EL (cell line): ENCODE measurements at places on chromosomes 16 and 17.

- DNase-seq, result no peak
Observed at GRCh38 chr17:3004925-3005324, 58.5 kb downstream of the OR1D5 start.

DNA sequence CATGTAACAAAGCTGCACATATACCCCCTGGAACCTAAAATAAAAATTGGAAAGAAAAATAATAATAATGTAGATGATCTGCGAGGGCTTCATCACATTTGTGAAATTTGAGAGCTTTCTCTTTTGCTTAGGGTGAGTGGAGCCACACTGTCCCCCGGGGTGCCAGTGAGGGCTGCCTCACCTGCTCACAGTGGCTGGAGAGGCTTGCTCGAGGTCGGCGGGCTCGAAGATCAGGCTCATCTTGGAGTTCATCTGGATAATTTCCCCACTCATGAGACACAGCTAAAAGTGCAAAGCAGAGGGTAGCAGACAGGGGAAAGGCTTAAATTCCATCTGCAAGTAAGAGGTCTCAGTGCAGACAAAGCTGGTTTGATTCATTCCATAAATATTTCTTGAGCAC, 123.8 kb downstream of the DNAH3 start:
- peak; percentile 4 for DNase-seq

DNA sequence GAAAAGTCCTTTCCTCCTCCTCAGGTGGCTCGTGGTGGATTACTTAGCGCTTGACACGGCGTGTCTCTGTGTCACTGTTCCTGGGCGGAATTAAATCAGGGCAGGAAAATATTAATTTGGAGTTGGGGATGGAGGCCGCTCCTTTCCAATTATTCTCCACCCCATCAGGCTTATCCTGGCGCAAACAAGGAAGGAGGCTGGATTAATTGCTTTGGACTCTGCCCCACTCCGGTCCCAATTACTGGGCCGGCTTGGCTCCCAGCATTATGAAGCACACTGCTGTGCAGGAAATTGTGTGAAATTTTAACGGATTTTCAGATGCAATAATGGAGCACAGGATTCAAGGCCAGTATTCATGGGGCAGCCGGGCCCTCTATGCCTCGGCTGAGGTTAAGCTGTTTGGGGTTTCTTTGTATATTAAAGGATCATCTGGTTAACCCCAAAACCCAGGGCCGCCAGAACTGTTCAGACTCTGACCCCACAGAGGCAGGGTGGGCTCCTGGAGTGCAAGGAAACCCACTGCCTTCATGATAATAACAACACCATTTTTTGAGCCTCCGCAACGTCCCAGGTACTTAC, 87.8 kb downstream of the MRM1 start:
- DNase-seq, result no peak

- peak; percentile 83 for DNase-seq
Observed at GRCh38 chr16:14378689-14379467, 251.2 kb downstream of the PARN start.

DNA sequence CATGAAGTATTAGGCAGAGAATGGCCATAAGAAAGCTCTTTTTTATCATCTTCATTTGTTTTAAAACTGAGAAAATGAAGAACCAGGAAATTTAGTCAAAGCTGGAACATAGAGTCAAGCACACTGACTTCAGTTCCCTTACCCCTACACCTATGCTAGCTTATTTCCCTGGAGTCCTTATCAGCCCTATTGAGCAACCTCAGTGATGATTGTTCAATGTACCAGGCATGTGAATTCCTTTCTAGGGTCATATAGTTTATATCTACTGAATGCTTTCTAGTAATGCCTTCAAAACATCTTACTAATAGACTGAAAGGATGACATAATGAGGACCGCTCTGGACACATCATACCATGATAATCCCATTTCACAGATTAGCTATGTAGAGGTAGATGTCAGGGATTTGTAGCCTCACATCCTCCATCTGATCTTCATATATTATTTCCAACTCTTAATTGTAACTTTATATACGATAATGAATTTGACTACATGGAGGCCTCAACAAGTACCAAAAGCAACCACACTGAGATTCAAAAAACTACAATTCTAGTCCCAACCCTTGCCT, 460.4 kb upstream of the DYNLRB2 start:
- DNase-seq, result no peak

DNA sequence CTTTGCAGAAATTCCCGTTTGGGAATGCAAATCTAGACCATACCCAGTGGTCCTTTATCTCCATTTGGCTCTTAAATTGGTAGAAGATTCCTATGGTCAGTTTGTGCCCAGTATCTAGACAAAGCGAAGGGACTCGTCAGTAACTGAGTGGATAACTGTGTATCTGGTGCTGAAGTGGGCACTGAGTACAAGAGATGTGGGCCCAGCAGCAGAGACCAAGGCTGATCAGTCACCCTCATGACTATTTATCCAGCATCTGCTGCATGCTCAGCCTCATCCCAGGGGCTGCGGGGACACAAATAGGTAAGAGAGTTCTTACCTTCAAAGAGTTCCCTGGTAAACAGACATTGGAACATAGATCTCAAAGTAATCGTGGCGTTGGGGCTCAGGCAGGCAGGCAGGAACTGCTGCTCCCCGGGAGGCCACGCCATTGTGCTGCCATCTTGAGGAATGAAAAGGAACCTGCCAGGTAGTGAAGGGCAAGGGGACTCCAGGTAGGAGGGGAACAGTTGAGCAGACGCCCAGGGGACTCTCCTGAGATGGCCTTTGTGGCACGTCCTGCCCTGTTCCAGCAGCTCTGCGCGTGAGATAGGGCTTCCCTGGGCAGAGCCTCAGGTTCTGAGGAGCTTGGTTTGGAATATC, 10.3 kb downstream of the NT5M start:
- DNase-seq, result peak; percentile 22

- DNase-seq, result no peak
Observed at GRCh38 chr17:16437083-16437482, 21.7 kb downstream of the TRPV2 start.

DNA sequence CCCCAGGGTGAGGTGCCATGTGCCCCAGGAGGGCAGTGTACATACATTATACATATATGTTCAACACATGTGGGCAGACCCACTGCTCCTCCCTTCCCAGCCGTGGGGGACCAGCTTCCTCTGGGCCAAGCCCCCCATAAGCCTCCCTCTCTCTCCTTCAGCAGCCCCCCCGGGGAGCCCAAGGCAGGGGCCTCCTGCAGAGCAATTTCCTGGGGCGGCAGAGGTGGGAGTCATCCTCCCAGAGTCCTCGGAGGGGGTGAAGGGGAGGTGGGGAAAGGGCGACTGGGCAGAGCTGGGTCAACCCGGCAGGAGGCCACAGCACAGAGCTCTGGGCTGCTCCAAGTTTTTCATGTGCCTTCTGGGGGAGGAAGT, 235.1 kb downstream of the ZNF423 start:
- DNase-seq, result no peak

GRCh38 chr17:4187076-4187475, 44.1 kb downstream of the CYB5D2 start:
- no peak for DNase-seq

GRCh38 chr16:79339863-79340262, 260.7 kb downstream of the MAF start:
- no peak for DNase-seq
